ENCODE measurements at places on chromosomes 4 and X.
A peak's percentile ranks its signal among the peaks of the same experiment; 100 is the strongest.

DNA sequence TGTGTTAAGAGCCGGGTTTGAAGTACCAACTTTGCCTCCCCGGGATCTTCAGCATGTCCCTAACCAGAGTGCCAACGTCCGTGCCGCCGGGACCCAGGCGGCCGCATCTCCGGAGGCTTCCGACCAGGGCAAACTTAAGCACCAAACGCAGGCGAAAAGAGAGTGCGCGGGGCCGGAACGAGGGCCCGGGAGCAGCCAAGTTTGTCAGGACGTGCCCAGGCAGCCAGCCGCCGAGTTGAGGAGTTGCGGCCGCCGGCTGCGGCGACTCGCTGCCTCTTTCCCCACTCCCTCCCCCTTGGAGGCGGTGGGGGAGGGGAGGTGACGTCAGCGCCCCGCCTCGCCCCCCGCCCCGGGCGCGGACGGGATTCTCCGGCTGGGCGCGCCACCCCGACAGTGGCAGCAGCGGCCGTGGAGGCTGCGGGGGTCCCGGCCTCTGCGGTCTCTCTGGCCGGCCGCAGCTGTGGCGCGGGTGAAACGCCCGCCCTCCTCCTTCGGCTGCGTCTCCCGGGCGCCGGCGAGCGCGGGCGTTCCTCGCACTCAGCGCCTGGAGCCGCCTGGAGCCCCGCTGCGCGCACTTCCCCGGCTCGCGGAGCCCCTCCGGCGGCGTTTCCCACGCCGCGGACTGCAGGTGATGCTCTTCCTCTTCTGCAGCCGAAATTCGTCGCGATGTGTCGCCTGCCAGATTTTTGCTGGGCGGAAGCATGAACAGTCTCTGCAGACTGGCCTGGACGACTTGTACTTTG is 2.9 kb upstream of the FAT1 start:
- DNase-seq: peak; percentile 73

- DNase-seq: no peak
These were observed 20.0 kb downstream of the TMEM154 start for GRCh38 chr4:152659806-152660205.

DNA sequence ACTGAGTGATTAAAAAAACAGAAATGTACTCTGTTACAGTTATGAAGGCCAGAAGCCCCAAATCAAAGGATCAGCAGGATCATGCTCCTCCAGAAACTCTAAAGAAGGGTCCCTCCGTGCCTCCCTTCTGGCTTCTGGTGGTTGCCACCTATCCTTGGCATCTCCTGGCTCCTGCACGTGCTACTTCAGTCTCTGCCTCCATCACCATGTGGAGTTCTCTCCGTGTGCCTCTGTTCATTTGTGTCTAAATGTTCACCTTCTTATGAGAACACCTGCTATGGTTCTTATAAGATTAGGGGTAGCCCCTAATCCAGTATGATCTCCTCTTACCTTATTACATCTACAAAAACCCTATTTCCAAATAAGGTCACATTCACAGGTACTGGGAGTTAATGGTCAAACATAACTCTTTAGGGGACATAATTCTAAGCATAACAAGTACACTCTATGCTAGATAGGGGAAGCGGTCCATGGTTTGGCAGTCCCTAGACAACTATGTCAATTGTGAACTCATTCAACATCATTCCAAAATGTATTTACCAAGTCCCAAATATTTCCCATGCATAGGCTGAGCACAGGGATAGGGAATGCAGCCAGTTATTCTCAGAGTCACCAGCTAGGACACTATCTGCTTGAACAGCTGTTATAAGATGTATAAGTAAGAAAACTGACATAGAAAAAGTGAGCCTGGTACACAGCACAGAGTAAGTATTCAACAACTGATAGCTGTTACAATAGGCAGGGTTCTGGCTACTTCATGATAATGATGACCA is 295.5 kb upstream of the BOD1L1 start:
- DNase-seq: no peak

- peak; percentile 0 for DNase-seq
These were observed 24.4 kb upstream of the FAM47B start for GRCh38 chrX:34918091-34918736.

GRCh38 chrX:133440081-133440796 is 24.9 kb upstream of the GPC4 start:
- DNase-seq: no peak

DNA sequence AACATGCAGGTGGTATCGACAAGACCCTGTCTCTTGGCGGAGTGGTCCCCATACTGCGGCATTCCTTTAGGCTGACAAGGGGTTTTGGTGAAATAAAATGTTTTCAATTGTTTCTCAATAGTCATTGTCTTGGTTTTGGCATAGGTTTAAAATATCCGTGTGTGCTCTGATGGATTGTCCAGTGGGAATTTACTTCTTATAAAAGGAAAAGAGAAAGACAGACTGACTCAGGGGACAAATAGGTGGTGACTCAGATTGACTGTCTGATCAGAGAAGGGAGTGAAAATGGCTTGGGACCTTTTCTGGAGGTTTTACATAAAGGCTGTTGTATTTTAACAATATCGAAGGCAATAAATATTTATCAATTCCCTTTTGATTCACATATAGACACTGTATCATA is 129.8 kb downstream of the SORBS2 start:
- peak; percentile 50 for DNase-seq

GRCh38 chr4:183264614-183265013 is 55.5 kb downstream of the CLDN22 start:
- no peak for DNase-seq

DNA sequence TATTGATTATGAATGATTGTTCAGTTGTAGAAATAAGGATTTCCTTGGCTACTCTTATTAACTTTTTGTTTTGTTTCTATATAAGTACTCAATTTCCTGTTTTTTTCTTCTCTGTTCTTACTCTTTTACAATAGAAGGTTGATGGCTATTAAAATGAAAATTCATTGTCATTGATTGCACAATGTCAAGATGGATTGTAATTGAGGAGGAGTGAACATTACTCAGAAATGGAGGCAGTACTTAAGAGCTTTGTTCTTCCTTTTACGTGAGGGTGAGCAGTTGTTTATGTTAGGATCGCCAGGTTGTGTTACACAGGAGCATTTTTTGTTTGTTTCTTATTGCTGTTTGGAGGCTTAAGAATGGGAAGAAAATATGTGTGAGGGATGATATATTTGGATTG is 2062.4 kb downstream of the ARAP2 start:
- DNase-seq: no peak

- DNase-seq: no peak
These were observed 96.6 kb downstream of the PHKA2 start for GRCh38 chrX:18887177-18887824.

DNA sequence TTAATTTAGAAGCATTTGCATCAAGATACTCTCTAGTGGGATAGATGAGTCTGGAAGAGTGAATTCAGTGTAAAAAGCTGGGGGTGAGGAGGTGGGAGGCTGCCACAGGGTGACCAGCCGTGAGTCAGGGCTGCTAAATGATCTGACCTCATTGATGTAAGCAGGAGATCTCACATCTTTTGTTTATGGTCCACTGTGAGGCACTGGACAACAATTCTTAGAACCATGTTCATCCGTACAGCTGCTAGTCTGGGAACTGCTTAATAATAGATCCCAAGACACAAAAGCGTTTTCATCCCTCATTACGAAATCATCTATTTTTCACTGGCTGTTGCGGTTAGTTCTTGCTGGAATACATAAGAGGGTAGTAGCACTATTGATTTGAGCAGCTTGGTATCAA is 14.1 kb downstream of the KLF3 start:
- peak; percentile 49 for DNase-seq

- no peak for DNase-seq
These were observed 169.4 kb downstream of the PTTG2 start for GRCh38 chr4:38129460-38130227.

- DNase-seq: peak; percentile 12
These were observed 273.0 kb downstream of the ARHGAP24 start for GRCh38 chr4:85747882-85748491.

DNA sequence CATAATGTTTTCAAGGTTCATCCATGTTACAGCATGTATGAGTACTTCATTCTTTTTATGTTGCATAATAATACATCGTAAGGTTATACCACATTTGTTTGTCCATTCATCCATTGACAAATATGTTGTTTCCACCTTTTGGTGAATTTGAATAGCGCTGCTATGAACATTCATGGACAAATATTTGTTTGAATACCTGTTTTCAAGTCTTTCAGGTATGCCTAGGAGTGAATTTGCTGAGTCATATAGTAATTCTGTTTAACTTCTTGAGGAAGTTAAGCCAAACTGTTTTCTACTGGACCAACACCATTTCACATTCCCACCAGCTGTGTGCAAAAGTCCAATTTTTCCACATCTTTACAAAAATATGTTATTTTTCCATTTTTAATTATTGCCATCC is 31.5 kb downstream of the IRS4 start:
- no peak for DNase-seq

DNA sequence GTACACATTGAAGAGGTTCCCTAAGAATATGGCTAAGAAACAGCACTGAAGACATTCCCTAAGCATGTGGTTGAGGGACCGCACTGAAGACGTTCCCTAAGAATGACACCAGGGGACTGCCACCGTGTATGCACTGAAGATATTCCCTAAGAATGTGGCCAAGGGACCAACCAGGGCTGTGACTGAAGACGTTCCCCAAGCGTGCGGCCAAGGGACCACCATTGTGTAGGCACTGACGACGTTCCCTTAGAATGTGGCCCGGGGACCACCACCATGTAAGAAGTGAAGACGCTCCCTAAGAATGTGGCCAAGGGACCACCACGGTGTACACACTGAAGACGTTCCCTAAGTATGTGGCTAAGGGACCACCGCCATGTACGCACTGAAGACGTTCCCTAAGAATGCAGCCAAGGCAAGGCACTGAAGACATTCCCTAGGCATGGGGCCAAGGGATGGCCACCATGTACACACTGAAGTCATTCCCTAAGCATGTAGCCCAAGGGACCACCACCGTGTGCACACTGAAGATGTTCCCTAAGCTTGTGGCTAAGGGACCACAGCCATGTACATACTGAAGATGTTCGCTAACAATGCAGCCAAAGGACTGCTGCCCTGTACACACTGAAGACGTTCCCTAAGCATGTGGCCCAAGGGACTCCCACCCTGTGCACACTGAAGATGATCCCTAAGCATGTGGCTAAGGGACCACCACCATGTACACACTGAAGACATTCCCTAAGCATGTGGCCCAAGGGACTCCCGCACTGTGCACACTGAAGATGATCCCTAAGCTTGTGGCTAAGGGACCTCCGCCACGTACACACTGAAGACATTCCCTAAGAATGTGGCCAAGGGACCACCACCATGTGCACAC is 22.0 kb downstream of the DHRSX start:
- no peak for DNase-seq

DNA sequence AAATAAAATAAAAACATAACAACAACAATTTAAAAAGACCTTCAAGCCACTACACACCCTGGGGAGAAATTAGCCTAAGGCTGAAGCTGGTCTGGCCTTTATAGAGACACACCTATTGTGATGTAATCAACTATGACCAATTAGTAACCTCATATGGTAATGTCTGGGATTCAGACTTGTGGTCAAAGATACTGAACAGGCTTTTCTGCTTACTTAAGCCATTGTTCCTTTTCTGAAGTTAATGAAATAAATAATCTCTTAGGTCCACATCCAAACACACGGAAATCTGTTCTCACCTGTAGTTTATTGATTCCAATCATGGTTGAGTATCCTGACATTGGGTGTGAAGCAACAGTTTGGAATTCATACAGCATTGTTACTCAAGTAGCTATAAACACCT is 152.5 kb downstream of the PLS3 start:
- DNase-seq: no peak

- no peak for DNase-seq
These were observed 82.1 kb downstream of the PPEF2 start for GRCh38 chr4:75820197-75820596.

DNA sequence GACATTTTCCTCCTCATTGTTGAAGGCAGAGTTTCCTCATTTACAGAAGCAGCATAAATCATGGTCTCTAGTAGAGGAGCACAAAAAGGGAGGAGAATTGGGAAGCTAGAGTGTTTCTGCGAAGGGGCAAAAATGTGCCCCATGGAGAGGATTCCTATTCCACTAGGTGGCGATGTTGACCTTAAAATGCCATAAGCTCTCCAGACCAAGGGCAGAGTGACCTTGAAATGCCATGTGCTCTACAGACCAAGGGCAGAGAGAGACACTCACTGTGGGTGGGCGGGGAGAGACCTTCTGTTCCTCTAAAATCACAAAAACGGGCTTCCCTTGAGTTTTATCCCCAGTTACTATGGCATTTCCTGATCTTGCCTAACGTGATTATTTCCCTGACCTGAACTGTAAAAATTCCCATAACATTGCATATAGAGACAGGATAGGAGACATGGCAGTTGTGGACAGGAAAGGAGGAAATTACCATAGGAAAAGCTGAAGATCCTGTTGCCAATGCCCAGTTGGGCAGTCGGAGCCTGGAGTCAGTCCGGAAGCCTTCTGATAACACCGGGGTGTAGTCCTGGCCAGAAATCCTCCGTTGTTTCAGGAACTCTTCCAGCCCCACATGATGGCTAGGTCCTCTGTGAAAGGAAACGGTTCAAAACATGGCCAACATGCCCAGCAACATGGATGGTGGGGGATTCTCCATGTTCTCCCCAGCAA is 567.7 kb downstream of the MAGEB5 start:
- no peak for DNase-seq

DNA sequence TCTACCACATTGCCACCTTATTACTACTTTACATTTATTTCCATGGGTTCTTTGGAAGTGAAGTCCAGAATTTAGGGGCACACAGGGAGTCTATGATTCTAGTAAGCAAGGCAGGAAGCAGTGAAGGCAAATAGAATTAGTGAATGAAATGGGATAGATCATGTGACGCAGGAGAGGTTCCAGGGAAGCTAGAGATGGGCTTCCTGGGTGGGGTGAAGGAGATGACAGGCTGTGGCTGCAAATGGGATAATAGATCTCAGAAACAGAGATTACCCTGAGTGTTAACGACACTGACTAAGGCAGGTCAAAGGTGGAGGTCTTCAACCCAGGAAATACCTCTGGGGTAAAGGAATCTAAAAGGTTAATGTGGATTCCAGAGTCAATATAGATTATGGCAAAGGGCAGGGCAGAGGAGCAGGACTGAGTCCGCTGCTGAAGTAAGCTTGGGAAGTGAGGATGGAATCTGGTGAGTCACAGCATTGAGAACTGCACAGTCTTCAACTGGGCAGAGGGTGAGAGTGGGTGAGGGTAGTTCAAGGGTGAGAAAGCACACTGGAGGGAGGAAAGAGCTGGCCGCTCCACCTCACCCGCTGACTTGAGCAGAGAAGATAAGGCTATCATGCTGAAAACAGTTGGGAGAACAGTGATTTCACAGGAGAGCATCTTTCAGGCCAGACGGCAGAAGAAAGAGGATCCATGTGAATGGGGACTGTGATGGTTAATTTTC is 70.8 kb downstream of the ANXA3 start:
- peak; percentile 23 for DNase-seq

GRCh38 chr4:72390409-72390808 is 178.6 kb downstream of the ADAMTS3 start:
- DNase-seq: no peak

DNA sequence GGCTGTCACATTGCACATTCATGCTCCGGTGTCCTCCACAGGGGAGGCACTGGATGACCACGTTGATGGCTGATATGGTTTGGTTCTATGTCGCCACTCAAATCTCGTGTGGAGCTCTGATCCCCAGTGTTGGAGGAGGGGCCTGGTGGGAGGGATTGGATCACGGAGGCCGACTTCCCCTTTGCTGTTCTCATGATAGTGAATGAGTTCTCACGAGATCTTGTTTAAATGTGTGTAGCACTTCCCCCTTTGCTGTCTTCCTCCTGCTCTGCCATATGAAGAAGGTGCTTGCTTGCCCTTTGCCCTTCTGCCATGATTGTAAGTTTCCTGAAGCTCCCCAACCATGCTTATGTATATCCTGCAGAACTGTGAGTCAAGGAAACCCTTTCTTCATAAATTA is 22.3 kb upstream of the NAT8L start:
- DNase-seq: no peak

All from Daoy (cell line).